C1 segment of cervical spinal cord (tissue), 14 donors: ENCODE measurements at places on chromosomes 4 and X.

DNA sequence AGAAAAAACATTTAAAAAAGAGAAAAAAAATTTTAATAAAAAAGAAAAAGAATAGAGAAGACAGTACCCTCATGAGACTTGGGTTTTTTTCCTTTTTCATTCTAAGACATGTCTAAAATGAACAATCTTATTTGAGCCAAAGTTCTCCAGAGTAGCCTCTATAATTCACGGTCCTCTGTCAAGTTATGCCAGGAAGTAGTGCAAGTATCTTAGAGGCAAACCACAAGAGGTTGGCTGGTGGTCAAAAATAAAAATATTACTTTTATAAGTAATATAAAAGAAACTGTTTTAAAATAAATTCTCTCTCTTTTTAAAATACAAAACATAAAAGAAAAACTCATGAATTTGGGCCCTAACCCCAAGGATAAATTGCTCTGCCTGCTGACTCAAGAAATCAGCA lies 26.5 kb downstream of the HNRNPDL start:
- no peak for DNase-seq

- peak; percentile 41 for DNase-seq
Observed at GRCh38 chr4:85681221-85681657, 206.3 kb downstream of the ARHGAP24 start.

DNA sequence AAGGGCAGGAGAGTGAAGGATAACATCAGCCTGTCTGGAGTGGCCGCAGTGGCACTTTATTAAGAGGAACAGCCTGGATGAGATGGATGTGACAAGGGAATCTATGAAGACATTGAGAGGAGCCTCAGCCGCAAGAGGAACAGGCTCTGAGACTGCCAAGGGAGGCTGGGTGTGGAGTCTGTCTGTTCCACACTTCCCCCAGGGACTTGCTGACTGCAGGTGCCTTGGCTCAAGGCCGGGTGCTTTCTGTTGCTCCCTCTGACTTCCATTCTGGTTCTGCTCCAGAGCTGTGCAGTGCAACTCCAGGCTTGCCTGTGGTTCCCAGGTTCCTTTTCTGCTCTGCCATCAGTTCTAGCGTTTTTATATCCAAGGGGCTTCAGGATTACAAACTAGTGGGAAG lies 54.6 kb downstream of the FRMPD3 start:
- no peak for DNase-seq

DNA sequence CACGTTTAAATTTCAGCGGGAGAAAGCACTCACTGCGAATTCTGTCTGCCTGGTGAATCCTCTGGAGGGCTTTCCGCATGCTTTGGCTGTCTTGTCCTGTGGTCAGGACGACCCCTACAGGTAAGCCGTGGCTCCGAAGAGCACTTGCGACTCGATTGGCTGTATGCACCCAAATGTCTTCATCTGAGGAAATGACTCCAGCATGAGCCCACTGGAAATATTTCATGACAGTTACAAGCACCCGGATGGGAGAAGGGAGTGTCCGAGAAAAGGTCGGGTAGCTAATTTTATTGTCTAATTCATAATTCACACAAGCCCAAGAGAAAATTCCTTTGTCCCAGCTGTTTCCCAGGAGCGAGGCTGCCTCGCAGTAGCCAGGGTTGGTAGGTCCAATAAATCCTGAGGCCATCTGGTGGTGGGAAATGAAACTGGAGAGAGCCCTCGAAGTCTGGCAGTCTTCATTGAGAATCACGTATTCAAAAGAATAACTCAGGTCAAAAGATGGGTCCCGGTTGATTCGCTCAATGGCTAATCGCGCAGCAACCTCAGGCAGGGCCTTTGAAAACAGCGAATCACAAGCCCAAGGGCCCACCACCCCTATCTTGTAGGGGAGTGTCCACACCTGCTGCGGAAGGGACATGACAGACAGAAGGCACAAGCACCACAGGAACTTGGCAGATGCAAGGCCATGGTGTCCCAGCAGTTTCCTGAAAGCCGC lies 6.6 kb downstream of the GUCY2F start:
- DNase-seq, result peak; percentile 3

- no peak for DNase-seq
Observed at GRCh38 chr4:40122941-40123340, 66.3 kb downstream of the N4BP2 start.

GRCh38 chr4:137635601-137636000 lies 103.3 kb upstream of the PCDH18 start:
- DNase-seq, result no peak

DNA sequence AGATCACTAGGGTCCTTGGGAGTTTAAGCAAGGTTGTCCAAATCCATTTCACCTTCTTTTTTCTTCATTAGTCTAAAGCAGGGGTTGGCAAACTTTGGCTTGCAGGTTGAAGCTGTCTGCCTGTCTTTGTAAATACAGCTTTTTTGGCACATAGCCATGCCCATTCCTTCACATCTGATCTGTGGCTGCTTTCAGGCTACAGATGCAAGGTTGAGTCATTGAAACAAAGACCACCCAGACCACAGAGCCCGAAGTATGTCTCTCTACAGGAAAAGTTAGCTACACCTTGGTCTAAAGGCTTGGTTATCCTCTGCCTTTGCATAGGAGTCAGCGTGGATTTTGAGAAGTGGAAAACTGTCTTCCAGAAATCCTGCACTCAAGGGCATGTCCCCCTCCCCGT lies 238.1 kb upstream of the STS start:
- DNase-seq, result no peak

DNA sequence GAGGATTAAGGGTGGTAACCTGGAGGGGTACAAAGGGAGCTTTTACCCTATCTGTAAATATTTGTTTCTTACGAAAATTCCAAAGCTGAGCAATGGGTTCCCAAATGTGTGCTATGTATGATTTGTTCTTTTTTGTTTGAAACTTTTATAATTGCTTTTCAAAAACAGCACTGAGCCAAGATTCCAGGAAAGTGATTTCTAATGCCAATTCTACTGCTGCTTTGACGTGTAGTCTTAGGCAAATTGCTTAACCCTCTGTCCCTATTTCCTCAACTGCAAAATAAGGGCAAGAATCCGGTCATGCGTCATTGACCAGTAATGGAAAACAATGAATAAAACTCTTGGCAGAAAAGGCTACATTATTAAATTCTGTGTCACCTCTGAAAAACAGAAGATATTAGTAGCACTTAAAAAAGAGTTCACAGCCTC lies 454.7 kb downstream of the IL15 start:
- DNase-seq, result no peak

GRCh38 chr4:114435116-114435515 lies 163.5 kb upstream of the UGT8 start:
- no peak for DNase-seq

- DNase-seq, result no peak
Observed at GRCh38 chr4:3805731-3806130, 39.5 kb downstream of the ADRA2C start.

- DNase-seq, result no peak
Observed at GRCh38 chr4:112840061-112840460, 203.1 kb downstream of the LARP7 start.

GRCh38 chrX:130916636-130917422 lies 13.8 kb upstream of the ENOX2 start:
- DNase-seq, result no peak

DNA sequence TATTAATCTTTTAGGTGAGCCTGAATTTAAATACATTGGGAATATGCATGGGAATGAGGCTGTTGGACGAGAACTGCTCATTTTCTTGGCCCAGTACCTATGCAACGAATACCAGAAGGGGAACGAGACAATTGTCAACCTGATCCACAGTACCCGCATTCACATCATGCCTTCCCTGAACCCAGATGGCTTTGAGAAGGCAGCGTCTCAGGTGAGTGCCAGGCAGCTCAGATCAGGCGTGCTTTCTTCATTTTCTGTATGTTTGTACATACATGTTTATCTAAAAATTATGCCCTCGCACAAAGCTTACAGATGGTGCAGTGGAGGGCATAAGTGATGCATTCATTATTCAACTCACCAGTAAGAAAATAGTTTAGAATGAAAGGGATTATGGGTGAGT lies 85.6 kb downstream of the CPE start:
- DNase-seq, result no peak

- DNase-seq, result no peak
Observed at GRCh38 chr4:1506956-1507721, 100.9 kb upstream of the NKX1-1 start.

DNA sequence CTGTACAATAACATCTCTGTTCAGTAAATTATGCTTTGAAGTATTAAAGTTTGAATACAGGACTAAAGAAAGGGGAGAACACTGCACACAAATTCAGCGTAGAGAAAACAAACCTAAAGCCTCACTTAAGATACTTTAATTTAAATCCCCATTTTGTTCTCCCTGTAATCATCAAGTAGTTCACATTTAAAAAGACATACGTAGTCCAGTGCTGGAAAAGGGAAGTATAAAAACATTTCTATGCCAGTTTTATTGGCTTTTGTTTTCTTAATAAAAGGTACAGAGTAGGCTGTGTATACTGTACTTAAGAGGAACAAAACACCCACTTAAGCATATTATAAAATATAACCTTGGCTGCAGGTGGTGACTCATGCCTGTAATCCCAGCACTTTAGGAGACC lies 101.6 kb downstream of the FGF16 start:
- no peak for DNase-seq

- DNase-seq, result no peak
Observed at GRCh38 chrX:134551376-134552048, 91.5 kb downstream of the HPRT1 start.

DNA sequence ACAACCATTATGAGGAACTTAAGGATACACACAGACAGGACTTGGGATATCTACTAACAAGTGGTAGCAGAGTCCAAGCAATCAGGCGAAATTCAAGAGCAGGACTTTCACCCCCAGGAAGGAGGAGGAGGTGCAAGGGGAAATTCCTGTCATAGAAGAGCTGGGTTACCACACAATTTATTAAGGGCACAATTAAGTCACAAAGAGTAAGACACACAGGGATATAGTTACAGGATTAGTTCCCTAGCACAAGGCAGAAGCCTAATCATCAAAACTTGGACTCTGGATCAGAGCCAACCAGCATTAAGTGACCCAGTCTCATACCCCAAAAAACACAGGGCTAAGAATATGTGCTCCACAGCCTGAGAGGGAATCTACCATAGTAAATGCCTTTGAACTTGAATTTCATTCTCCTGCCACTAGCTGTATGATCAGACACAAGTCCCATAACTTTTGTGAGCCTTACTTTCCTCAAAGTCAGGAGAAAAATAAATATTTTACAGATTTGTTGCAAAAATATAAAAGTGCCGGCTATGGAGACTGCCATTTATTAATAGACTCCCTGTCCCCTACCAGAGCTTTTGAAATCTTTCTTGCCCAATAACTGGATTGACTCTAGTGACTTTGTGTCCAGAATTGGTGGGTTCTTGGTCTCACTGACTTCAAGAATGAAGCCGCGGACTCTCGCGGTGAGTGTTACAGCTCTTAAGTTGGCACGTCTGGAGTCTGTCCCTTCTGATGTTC lies 87.0 kb downstream of the SYNPO2 start:
- no peak for DNase-seq

DNA sequence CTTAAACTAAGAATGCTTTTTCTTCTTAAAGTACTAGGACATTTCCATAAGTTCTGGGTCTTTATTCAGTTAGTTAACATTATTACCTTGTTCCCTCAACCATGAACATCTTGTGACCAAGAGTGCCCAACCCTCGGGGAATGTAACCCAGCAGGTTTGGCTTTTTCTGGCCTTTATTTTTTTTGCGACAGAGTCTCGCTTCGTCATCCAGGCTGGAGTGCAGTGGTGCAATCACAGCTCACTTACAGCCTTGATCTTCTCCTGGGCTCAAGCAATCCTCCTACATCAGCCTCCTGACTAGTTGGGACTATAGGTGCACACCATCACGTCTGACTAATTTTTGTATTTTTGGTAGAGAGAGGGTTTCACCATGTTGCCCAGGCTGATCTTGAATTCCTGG lies 65.1 kb downstream of the USP11 start:
- DNase-seq, result no peak

DNA sequence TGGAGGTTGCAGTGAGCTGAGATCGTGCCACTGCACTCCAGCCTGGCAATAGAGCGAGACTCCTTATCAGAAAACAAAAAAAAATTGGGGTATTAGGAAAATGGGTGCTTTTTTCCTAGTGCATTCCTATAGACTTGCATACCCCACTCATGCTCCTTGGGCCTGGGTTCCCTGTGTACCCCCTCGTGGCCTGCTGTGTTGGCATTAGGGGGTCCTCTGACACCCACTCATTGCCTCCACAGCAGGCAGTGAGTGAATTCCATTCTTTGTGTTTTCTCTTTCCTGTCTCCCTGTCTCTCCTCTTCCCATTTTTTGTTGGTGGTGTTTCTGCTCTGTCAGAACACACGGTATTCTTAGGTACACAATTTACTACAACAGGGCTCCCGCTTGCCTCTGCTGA lies 42.8 kb downstream of the TNIP2 start:
- DNase-seq, result no peak

- no peak for DNase-seq
Observed at GRCh38 chr4:48340276-48340964, 909 bp upstream of the SLAIN2 start.

DNA sequence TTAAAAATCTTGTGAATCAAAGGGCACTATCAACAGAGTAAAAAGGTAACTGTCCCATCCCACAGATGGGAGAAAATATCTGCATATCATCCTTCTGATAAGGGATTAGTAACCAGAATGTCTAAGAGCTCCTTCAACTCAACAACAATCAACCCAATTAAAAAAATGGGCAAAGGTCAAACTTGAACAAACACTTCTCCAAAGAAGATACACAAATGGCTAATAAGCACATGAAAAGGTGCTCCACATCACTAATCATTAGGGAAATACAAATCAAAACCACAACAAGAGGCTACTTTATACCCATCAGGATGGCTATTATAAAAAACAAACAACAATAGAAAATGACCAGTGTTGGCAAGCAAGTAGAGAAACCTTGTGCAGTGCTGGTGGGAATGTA lies 43.3 kb downstream of the TMEM165 start:
- no peak for DNase-seq

DNA sequence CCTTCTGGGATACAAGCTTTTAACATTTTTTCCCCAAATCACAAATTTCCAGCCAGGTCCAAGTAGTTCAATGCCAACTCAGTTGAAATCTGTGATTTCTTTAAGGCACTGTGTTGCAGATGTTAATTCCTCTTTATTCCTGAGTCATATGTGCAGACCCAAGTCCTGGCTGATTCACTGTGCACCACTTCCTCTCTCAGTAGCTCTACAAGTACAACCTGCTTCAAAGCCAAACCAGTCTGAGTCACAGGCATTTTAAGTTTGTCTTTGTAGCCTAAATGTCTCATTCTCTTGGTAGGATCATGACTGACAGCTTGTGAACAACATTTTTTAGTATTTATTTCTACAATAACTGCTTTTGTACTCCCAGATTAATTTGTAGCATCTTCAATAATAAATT lies 165.6 kb upstream of the S100G start:
- peak; percentile 0 for DNase-seq

- DNase-seq, result no peak
Observed at GRCh38 chr4:74742185-74742584, 52.1 kb downstream of the BTC start.
